ENCODE measurements at places on chromosomes 12 and 14.

DNA sequence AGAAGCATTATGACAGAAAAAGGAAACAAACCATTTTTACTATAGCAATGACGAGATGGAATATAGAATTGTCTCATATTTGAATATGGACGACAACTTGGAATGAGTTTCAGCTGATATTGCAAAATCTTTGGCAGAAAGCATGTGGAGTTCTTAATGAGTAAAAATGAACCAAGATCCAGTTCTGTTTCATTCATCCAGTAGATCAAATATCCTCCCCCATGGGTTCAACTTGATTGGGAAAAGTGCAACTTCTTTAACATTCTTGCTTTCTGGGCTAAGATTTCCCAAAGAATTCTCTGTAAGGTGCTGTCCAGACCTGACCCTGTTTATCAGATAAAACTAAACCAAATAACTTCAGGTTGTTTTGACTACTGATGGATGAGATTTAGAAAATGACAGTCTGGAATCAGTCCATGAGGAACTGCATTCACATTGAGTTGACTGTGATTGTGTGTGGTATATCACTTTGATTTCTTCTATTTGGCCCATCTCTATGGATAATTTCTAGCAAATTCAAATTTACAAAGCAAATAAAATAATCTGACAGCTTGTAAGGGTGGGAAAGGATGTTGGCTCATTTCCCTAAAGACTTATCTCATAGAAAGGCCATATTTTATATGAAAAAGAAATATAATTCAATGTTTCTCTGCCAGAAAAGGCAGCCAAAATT is 267.4 kb downstream of the ADAMTS20 start:
- no peak for DNase-seq

DNA sequence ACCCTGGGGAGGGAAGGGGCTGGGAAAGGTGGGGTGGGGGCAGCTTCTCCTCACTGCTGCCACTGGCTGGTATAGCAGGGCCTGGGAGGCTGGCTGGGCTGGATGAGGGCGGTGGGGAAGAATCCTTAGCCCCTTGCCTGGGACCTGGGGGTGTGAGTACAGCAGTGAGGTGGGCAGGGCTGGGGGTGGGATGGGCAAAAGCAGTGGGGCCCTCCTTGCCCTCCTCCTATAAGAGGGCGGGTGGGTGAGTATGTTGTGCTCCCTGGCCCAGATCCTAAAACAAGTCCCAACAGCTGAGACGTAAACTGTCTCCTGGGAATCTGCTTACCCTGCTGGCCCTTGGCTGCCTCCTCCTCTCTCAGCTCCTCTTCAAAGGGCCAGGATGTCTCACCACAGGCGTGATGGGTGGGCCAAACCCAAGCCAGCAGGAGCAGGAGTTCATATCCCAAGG is 2.2 kb downstream of the NCKAP5L start:
- DNase-seq: no peak

DNA sequence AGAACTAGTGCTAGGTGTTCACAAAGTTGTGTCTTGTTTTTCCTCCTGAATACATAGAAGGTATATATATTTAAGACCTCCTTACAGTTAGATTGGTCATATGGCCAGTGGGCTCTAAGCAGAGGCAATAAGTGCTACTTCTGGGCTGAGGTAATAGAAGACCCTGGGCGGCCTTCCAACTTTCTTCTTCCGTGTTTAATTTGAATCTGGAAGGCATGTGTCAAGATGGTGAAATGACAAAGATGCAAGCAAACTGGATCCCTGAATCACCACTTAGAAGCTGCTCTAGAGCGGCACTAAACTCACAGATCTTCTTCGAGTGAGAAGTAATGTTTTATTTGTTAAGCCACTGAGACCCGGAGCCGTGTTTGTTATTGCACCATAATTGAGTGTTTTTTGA is 201.0 kb upstream of the GZMB start:
- DNase-seq: no peak

DNA sequence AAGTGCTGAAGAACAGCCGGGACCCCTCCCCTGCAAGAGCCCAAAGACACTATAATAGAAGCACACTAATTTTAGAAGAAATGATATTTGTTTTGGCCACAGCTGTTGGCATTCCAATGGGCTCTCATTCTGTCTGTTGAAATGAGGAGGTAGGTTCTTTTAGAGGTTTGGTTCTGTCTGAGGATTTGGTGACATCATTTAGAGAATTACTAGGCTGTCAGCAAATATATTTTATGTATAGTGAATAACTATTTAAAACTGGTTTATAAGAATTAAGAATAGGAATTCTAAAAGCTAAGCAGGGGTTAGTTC is 200.7 kb upstream of the SLC38A2 start:
- DNase-seq: no peak

DNA sequence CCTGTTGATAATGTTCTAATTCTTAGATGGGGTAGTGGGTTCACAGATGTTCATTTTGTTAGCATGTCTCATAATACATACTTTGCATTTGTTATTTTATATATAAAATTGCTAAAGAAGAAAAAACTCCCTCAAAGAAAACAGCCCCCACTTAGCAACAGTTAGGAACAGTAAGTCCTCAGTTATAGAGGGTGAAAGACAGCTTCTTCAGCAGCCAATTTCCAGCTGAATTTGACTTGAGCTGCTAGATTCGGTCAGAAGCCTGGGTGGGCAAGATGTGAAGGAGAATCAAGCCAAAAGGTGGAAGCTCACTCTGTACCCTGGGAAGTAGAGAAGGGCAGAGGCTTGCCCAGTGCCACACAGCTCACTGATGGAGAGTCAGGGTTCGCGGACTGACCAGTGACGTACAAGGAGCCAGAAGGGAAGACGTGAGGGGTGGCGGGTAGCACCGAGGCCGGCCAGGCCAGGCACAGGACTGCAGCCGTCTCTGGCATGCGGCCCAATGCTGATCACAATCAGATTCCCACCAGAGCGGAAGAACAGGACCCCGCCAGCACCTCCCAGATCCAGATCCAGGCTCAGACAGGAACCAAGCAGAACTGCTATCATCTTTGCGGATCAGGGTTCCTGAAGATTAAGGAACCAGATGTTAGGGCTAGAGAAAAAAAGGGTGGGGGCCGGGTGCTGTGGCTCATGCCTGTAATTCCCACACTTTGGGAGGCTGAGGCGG is 30.4 kb upstream of the VWF start:
- DNase-seq: no peak

DNA sequence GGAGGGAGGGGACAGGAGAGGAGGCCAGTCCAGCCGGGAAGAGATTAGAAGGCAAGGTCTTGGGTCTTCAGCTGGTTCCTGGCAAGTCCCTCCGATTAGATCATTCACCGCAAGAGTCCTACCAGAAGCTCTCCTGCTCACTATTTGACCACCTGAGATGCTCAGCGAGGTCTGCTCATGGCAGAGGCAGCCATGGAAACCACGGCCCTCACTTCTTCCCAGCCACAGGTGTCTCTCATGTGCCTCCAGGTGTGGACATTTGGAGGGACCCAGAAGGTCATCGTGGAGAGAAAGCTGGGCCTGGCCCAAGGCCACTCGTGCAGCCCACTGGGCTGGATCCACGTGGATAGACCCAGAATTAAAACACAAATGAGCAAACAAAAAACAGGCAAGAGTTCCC is 99.5 kb downstream of the DICER1 start:
- no peak for DNase-seq

GRCh38 chr12:323507-323906 is 60.9 kb upstream of the SLC6A13 start:
- no peak for DNase-seq

DNA sequence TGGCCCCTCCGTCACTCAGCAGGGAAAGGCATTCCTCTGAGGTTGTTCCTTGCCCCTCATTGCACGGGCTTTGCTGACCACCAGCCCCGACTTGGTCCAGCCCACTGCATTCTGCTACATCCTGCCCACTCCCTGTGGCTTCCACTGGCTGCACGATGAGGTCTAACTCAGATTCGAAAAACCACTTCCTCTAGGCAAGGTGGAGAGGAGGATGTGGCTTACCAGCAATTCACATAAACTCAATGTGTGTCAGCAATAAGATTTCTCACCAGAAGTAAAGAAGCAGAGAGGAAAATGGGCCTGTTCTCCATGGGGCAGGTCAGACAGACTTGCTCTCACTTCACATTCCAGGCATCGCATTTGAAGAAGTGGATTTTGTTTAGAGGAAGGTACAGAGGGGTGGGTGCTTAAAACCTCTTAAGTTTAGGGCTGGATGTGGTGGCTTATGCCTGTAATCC is 14.7 kb downstream of the GPR68 start:
- DNase-seq: no peak

- no peak for DNase-seq
These were observed 201.4 kb upstream of the PWP1 start for GRCh38 chr12:107484230-107484629.

Data from stimulated activated CD4-positive, alpha-beta T cell treated with anti-CD3 and anti-CD28 coated beads, TNF-alpha, amount 100 ng/mL, for 1 hour (primary cell).